ENCODE measurements at places on chromosomes 6 and 20. TPM values are rescaled to one million over a fixed set of nuclear protein-coding genes. Genes with fewer than 3 reads are reported as not detected.

RFX6 gene
- not detected for total RNA-seq

ADGRF1 gene
- total RNA-seq = not detected

TSBP1 gene
- total RNA-seq = not detected

IL17A gene
- total RNA-seq = not detected

KCTD20 gene
- 45.1 TPM for total RNA-seq

RHAG gene
- total RNA-seq = not detected

HLA-F gene
- 172 TPM for total RNA-seq

PTCRA gene
- not detected for total RNA-seq

CCN2 gene
- not detected for total RNA-seq

HSPA12B gene
- not detected for total RNA-seq

CCN5 gene
- total RNA-seq = not detected

EDN3 gene
- total RNA-seq = 0.09 TPM

ELOVL2 gene
- total RNA-seq = not detected

PI16 gene
- not detected for total RNA-seq
